ENCODE measurements at places on chromosomes 13 and 19.

DNA sequence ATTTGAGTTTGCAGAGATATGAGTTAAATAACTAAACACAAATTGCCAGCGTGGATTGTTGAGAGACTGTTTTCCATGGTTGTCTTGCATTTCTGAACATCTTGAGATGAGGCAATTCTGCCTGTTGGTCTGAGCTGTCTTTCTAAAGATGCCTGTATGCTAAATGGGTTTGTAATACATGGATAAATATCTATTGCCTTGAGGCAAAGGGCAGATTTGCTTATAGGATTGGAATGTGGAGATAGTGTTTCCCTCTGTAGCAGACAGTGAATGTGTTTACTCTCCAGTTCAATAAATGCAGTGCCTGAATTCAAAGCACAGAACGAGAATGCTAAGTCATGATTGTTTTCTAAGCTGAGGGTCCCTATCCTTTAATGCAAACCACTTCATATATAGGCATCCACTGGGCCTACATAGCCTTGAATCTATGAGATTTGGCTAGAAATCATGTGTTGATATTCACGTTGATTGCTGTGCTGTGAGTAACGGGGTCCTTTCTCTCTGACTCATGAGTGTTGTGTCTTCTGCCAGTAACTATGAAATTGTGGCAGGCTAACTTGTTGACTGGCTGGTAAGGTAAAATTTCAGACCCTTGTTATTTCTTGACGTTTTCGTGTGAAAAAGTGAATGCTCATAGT, 2554.8 kb downstream of the PCDH9 start:
- DNase-seq, result no peak

GRCh38 chr13:47407808-47408207, 511.0 kb upstream of the HTR2A start:
- no peak for DNase-seq

DNA sequence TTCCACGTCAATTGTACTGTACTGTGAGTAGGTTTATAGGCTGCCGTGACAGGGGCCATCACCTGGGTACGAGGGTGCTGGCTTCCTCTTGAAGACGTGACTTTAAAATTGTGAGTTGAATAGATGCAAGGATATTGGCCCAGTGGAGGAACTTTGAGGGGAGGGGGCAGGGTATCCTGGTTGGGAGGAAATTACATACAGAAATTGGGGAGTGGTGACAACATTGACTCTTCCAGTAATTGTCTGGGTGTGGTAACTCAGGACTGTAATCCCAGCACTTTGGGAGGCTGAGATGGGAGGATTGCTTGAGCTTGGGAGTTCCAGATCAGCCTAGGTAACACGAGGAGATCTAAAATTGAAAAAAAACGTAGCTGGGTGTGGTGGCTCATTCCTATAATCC, 30.4 kb downstream of the DPRX start:
- no peak for DNase-seq

DNA sequence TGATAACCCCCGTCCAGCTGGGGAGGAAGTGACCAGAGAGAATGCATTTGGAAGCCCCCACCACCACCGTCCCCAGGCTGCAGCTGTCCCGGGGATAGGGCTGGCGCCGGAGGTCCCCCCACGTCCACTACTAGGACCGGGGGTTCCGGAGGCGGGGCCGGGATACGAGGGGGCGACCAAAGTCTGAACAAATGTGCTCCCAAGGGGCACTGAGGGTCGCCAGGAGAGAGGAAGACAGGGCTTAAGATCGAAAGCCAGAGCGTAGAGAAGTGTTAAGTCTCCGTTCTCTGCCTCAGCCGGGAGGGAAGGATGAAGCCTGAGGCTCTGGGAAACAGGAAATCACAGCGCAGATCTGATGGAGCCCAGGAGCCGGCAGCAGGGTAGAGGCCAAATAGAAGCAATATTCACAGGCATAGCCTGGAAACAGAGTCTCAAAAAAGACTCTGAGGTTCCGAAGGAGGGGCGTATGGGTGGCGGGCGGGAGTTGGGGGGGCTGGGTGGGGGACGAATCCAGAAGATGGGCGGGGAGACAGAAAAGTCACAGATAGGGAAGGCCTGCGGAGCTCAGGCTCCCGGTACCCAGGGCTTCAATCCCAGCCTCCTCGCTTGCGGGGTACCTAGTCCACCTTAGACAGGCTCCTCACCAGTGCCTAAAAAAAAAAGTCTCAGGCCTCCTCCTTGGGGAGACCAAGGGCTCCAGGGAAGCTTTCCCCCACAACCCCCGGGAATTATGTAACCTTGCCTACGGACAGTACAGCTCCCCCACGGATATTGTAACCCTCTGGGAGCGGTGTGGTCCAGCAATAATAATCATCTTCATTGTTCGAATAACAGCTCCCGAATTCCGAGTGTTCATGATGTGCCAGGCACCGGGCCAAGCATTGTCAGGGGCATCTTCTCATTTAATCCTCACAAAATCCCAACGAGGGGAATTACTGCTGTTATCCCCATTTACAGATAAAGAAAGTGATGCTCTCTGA, 1.1 kb upstream of the ERF start:
- no peak for DNase-seq

DNA sequence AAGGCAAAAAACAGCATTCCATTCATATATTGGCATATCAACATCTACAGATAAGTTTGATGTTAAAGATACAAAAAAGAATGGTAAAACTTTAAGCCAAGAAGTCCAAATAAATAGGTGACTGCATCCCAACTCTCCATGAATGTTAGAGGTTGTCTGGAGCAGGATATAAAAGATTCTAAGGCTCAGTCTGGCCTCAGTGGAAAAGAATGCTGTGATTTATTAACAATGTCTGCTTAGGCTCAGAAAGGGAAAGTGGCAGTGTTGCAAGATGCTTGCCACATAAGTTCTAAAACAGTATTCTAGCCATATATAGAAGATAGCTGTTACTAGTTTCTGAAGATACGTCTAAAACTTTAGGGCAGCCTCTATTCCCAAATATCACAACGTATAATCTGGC, 179.8 kb upstream of the NBEA start:
- no peak for DNase-seq

DNA sequence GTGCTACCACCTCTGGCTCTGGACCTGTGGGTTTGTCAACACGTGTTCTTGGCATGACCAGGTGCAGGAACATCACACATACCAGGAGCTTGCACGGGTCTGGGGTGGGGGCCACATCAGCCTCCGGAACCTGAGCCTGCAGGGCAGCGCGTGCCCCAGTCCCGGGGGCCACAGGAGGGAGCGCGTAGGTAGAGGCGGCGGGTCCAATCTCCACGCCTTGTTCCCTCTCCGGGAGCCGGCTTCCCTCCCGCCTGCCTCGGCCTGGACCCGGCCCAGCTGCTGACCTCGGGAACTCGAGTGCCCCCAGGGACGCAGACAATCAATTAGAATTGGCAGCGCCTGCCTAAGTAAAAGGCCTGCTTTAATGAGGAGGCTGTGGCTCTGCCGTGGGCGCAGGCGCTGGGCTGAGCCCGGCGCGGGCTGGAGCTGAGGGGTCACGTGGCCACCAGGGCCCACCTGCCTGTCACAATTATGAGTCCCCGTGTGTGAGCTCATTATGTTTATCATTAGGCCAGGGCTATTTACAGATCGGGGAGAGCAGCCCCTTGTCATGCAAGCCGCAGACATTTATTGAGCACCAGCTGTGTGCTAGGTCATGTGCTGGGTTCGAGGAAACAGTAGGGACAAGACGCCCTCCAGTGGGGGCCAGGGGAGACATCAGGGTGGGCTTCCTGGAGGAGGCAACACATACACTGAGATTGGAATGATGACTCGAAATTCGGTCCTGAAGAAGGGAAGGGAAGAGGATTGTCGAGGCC, 32.2 kb upstream of the TNFAIP8L1 start:
- DNase-seq, result no peak

DNA sequence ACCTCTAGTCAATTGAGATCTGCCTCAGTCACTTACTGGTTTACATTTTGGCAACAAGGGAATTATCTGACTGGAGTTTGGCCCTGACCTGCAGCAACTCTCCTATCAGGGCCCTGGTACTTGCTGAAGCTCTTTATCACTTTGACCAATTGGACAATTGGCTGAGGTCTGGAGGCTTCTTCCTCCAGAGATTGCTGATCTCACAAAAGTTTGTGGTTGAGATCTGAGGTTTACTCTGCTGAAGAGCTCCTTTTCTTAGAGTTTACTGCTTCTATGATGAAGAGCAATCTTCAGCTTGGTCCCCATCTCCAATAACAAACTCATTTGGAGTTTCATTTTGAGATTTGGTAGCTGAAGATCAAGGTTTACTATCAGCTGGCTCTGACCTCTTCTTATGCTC, 276.9 kb upstream of the SGCG start:
- no peak for DNase-seq

DNA sequence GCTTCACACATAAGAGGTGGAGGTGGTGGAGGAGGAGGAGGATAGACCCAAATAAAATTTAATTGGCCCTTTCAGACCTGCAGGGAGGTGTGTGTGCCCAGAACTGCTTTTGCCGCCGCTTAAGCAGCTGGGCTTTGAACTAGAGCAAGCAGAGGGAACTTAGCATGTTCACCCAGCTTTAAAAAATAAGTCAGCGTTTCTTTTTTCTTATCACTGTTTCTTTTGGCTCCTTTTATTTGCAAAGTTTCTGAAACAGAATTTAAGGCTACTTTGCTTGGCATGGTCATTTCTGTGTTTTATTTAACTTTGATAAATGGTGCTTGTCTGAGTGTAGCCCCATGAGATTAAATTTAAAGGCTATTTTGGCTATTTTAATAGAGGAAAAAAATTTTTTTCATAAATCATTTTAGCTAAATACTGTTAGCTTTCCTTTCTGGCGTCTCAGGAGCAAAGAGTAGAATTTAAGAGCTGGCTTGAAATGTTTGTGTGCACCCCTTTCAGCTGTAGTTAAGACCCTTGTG, 43.3 kb upstream of the RNF113B start:
- DNase-seq, result no peak

DNA sequence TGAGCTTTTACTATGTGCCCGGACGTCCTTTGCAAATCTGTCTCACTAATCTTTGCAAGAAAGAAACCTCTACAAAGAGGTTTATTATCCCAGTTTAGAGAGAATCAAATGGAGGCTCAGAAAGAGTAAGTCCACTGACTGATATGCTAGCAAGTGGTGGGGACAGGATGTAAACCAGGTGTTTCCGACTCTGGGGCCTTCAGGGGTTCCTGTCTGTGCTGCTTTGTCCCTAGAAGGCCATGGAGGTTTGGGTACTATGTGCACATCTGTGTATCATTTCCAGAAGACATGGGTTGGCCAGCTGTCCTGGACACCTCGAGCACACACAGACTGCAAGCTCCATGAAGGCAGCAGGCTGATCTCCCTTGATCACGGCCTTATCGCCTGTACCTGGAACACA, 1.2 kb upstream of the KPTN start:
- DNase-seq, result no peak

DNA sequence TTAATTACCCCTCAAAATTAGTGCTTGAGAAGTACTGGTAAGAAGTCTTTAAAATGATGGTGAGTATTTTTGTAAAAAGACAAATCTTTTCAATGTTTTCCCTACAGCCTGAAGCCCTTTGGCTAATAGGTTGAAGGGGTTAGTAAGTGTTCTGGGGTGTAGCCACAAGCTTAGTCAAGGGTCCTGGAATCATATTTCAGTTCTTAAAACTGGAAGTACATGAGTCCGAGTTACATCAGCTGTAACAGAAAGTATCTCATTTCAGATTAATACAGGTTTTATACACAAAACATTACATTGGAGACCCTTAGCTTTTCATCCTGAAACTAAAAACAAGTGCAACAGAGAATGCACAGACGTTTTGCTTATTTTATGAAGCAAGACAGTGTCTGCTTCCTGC, 52.7 kb upstream of the TEX29 start:
- no peak for DNase-seq

GRCh38 chr19:55986487-55986886, at the start of gene NLRP5:
NLRP5 (plus strand) TSS chr19:55986775.
- DNase-seq, result no peak

DNA sequence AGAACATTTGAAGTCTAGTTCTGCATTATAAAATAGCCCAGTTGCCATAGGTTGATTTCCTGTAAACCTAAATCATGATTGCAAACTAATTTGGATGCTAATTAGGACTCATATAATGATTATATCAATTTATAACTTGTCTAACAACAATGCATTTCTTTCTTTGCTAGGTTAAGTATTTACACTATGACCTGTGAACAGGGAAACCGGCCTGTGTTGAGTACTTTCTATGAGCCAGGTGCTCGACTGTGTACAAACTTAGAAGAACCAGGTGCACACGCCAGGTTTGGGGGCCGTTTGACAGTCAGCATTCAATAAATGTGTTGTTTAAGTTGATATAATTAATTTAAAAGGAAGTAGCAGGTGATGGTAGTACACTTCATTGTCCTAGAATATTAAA, 203.1 kb downstream of the TM9SF2 start:
- DNase-seq, result no peak

DNA sequence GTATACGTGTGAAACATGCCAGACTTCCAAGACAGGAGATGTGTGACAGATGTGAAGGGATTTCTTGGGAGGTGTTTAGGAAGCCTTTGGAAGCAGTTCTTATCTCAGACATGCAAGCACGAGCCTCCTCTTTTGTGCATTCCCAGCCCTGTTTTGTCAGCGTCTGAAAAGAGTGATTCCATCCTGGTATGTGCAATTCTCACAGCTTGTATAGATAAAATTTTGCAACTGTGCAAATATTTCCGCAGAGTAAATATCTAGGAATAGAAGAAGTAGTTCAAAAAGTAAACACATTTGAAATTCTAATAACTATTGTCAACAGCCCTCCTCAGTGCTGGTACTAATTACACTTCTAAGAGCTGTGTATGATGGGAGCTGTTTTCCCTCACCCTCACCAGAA, 72.3 kb upstream of the C1QTNF9B start:
- no peak for DNase-seq

DNA sequence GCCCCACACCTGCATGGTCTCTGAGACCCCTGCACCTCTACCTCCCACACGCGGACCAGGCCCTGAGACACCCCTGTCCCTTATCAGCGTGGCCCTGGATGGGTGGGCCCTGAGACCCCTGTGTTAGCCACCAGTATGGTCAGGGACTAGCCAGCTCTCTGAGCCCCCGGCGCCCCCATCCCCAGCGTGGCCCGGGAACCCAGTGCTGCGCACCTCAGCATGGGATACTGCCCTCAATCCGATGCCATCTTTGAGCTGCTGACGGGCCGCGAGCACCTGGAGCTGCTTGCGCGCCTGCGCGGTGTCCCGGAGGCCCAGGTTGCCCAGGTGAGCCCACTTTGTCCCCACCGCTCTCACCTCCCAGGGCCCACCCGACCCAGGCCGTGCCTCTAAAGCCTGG, 5.0 kb upstream of the ARHGAP45 start:
- DNase-seq, result no peak

- no peak for DNase-seq
Observed at GRCh38 chr13:43697323-43697722, 89.4 kb downstream of the ENOX1 start.

DNA sequence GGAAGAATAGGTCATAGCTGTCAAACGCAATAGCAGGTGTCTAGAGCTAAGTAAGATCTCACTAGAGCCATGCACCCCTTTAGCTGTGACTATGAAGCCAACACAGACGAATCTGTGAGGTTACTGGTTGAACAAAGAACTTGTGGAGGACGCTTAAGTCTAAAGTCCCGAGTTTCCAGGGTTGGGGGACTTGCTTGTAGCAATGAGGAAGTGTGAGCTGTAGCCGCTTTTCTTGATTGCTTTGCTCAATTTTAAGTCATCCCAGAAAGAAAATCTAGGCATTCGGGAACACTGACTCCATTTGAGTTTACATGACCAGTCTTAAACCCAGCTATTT, 1.6 kb downstream of the GPC5 start:
- DNase-seq, result no peak
